Chondrocyte (in vitro differentiated cells): ENCODE measurements at places on chromosomes 16 and 17.

DNA sequence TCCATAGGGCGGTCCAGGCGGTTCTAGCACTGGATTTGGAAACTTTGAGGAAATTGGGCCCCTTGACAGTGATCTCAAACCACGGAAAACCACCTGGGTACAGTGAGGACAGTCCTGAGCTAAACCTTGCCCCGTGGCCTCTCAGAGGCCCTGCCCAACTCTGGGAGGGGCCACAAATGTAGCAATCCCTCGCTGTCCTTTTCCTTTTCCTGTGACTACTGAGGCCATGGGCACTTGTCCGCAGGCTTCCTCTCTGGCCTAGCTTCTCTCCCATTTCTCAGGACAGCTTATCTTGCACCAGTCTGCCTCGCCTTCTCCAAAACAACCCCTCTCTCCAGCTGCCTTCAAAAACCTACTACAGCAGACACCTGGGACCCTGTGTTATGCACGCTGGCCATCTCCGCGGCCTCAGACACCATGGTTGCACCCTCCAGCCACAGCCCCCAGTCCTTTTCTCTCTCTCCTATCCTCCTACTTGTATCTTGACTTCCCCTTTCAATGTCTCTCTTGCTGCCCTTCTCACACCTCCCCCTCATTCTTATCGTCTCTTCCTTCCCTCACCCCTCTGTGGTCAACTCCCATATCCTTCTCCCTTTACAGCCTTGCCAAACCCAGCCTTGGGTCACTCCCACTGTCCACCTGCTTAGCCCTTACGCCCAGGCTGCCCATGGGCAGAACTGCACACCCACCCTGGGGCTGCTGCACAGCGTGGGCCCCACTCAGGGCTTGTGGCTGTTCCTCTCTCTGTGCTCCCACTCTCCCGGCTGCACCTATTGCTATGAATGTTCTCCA is 7.6 kb downstream of the SCPEP1 start:
- DNase-seq = no peak

DNA sequence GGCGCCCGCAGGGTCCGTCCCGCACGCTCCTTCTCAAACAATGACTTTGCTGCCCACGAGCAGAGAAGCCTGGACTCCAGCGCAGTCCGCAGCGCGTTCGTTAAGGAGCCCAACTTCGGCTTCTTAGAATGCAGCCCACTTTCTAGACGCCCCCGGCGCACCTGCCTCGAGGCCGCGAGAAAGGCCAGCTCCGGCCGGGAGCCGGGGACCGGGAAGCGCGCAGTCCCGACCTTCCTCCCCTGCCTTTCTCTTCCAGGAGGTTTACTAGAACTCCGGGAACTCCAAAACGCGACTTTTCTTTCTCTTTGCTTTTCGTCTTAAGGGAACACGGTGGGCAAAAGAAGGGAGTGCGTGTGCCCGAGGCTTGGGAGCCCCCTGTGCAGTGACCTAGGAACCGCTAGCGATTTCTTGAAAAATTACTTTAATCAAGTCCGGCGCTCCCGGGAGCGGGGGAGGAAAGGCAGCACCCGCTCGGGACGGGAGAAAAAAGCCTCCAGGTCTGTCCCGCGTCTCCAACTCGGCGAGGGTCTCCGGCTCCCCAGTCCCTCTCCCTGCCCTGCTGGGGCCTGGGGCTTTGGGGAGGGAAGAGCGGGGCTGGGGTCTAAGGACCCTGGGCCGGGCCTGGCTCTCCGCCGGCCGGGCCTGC is 2.6 kb downstream of the HNF1B start:
- no peak for DNase-seq

DNA sequence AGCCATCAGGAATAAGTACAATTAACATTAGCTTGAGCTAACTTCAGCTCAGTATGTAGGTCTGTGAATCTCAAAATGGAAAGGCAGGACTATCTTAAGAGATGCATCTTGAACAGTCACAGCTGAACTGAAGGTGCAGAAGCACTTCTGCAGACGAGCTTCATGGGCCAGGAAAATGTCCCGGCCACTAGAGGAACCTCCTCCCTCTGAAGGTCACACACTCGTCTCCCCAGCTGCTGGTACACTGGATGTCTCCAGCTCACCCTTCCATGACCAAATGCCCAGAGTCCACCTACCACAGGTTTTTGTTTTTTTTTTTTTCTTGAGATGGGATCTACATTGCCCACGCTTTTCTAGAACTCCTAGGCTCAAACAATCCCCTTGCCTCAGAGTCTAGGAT is 33.2 kb downstream of the WDR59 start:
- no peak for DNase-seq

DNA sequence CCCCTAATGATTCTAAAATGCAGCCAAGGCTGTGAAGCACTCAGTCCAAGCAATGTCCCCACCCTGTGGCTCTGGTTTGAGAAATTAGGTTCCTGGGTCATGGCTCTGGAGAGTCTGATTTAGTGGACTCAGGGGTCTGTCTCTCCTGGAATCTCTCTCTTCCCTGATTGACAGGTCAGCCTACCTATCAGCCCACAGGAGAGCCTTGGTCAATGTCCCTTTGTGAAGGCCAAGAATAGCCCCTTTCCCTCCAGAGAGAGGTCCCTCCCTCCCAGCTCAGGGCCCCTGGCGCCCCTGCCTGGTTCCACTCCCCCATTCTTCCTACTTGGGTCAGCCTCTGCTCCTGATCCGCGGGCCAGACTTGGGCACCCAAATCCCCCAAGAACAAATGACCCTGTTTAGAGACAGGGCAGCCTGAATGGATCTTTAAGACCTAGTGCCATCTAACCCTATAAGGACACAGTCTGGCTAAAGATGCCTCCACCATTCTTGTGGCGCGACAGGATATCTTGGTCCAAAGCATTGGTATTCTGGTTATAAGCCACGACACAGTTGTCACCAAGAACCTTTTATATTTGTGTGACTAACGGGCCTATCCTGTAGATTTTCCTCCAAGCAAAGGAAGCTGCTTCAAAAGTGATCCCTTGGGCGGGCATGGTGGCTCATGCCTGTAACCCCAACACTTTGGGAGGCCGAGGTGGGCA is 38.3 kb upstream of the PRSS54 start:
- DNase-seq = no peak

DNA sequence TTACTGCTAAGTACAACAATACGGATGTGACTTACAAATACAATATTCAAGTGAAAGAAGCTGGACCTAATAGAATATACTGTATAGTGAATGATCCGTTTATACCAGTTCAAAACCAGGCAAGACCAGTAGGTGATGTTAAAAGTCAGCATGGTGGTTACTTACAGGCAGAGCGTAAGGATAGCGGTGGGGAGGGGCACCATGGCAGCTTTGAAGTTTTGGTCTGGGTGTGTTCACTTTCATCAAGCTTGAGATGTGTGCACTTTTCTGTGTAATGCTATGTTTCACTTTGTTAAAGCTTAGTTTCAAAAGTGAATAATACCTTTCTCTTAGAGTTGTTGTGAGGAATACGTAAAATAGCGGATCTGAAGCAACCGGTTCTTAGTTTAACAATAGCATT is 16.5 kb upstream of the SLC35G3 start:
- DNase-seq = no peak

DNA sequence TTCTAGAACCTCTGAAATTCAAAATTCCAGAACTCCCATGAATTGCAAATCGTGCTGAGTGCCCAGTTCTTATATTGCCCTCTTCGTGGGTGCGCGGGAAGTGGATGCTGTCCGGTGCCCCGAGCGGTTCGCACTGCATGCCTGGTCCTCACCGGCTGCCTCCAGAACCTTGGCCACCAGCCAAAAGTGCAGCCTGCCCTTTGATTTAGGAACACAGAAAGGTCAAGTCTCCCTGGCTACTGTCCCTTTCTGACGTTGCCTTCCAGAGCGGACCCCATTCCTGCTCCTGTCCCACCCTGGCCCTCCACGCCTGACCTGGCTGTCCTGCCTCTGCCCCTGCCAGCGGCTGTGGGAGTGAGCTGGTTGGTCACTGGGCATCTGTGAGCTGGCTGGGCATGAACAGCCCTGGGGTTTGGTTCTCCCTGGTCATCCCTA is 9.7 kb downstream of the NEUROD2 start:
- no peak for DNase-seq

- DNase-seq = no peak
Observed at GRCh38 chr17:34859652-34860051, 101.6 kb downstream of the CCT6B start.

DNA sequence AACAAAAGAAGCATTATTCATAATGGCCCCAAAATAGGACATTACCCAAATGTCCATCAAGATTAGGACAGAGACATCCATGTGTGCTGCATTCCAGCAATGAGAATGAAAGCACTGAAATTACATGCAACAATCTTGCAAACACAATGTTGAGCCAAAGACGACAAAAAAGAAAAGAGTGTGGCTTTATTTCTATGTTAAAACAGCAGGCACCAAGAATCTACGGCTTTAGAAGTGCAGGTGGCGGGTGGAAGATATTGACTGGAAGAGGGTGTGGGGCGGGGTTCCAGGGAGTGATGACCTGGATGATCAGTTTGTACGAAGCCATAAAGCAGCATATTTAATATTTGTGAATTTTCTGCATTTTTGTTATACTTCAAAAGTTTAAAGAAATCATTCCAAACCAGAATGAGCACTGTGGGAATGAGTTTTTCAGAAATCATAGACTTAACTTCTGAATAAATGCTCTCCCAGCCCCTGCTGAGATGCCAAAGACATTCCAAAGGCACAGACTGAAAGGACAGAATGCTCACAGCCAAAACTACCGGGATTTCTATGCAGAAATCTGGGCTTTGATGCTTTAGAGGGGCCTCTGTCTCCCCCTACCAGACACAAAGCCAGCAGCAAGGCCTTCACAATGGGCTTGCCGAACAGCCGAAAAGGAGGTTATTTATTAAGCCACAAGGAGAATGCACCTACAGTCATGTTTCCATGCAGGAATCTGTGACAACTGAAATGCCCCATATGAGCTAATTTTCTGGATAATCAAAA is 361.6 kb downstream of the GRIN2A start:
- no peak for DNase-seq

DNA sequence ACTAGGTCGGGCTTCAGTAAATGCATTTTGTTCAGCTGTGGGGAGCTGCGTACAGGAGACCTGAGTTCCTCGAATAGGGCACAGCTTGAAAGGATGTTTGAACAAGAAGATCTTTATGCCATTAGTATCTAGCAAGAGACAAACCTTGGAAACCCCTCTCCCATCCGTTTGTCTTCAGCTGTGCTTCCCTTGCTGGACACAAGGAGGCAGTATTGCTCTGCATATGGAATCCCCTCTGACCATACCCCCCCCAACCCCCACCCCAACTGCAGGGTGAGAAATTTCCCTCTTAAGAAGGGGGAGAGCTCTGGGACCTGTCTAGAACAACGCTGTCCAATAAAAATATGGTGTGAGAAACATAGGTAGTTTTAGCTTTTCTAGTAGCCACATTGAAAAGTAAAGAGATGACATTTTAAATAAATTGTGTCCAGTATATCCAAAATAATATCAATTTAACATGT is 1.6 kb downstream of the MRM1 start:
- DNase-seq = no peak

DNA sequence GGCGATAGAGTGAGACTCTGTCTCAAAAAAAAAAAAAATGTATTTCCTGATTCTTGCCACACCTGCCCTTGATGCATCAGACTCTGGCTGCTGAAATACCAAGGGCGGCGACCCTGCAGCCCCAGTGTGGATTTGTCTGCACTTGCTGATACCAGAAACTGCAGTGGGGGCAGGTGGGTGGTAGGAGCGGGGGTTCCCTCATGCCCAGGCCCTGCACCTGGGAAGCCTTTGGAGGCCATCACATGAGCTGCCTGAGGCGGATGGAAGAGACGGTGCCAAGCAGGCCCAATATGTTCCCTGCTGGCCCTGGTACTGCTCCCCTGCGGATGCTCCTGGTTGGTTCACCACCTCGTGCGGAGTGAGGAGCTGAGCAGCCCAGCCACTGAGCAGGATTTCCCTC is 50.6 kb downstream of the MARF1 start:
- DNase-seq = no peak

- DNase-seq = no peak
Observed at GRCh38 chr17:41647940-41648410, 23.6 kb upstream of the KRT17 start.

GRCh38 chr16:89965447-89966225 is 17.1 kb downstream of the DEF8 start:
- no peak for DNase-seq

GRCh38 chr17:17876959-17877528 is 40.3 kb upstream of the SREBF1 start:
- no peak for DNase-seq

DNA sequence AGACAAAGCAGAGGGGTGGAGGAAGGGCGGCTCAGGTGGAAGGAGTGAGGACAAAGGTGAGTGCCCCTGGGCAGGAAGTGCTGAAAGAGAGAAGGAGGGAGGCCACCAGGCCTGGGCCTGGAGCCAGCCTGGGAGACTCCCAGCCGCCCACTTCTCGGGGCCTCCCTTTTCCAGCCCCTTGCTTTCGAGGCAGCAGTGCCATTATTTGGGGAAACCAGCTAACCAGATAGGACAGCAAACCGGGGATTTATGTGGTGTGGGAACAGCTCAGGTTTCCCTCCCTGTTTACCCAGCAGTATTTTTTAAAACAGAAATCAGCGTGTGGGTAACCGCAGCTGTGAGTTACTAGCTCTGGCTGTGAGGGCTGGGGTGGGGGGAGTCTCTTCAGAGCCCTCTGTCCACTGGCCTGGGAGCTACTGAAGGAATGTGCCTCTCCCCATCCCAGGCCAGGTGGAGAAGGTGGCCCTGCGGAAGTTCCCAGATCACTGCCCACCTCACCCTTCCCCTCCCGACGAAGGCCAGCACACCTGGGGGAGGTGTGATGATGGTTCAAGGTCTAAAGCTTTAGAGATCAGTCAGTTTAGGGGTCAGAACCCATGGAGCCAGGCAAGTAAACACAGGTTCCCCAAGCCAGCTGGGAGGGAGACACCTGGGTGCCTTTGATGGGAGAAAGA is 8.4 kb upstream of the MEOX1 start:
- no peak for DNase-seq

DNA sequence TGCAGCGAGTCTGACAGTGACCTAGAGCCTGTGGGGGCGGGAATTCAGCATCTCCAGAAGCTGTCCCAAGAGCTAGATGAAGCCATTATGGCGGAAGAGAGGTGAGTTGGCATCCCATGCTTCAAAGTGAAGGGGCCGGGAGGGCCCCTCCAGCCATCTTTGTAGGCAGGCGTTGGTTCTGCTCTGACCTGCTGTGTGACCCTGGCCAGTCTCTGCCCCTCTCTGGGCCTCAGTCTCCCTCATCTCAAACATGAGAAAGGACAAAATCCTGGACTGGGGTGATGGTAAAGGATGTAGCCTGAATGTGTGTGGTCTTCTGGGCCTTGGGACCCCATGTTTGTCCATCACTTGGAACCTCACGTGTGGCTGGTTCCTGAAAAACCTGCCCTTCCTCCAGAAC is 5.1 kb downstream of the PIMREG start:
- peak; percentile 61 for DNase-seq

DNA sequence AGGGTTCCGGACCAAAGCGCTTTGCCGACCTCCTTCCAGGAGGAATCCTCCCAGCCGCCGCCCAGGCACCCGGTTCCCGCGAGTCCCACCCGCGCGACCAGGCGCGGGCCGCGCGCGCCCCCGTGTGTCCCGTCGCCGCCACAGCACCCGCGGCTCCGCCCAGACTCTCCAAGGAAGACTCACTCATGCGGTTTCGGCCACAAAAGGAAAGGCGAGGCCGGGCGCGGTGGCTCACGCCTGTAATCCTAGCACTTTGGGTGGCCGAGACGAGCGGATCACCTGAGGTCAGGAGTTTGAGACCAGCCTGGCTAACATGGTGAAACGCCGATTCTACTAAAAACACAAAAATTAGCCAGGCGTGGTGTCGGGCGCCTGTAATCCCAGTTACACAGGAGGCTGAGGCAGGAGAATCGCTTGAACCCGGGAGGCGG is 3.5 kb upstream of the PKMYT1 start:
- DNase-seq = no peak

GRCh38 chr17:39848600-39848999 is 15.5 kb downstream of the IKZF3 start:
- no peak for DNase-seq
